CD4-positive, alpha-beta T cell treated with Interleukin-6 at 100 ng/mL for 8 hours (primary cell): ENCODE measurements at places on chromosomes 3 and 15.

DNA sequence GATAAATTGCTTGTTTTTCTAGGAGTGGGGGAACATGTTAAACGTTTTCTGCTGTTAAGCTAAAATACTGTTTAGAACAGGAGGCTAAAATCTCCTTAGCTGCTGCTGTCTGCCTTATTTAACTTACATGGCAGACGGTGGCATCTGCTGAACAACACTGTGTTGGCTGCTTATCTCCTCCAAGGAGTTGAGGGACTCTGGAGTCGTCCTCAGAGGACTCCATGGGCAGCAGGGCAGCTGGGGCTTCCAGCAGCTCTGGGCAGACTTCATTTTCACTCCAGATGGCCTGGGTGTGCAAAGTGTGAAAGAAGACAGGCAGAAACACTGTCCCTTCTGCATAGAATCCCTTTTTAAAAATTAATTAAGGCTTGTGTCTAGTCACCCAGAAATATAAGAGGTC is 52.9 kb upstream of the NUDT16 start:
- DNase-seq, result no peak

DNA sequence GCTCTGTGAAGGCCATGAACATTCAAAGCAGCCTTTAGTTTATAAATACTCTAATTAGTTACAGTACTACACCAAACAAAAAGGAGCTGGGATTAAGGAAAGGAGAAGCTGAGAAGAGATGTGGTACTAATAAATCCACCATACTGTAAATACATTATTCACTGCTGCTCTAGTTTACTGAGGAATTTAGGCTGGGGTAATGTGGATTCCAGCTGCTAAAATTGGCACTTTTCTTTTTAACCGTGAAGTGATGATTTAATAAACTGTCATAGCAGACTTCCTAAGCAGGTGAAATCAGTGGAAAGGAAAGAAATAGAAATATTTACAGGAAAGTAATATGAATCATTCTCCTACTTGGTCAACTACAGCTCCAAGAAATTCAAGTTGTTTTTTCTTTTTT is 88.7 kb downstream of the TFG start:
- no peak for DNase-seq

- no peak for DNase-seq
Measured at GRCh38 chr3:107910713-107911259, 180.0 kb downstream of the CD47 start.

GRCh38 chr15:49625460-49626036 is 4.7 kb downstream of the DTWD1 start:
- DNase-seq, result no peak

DNA sequence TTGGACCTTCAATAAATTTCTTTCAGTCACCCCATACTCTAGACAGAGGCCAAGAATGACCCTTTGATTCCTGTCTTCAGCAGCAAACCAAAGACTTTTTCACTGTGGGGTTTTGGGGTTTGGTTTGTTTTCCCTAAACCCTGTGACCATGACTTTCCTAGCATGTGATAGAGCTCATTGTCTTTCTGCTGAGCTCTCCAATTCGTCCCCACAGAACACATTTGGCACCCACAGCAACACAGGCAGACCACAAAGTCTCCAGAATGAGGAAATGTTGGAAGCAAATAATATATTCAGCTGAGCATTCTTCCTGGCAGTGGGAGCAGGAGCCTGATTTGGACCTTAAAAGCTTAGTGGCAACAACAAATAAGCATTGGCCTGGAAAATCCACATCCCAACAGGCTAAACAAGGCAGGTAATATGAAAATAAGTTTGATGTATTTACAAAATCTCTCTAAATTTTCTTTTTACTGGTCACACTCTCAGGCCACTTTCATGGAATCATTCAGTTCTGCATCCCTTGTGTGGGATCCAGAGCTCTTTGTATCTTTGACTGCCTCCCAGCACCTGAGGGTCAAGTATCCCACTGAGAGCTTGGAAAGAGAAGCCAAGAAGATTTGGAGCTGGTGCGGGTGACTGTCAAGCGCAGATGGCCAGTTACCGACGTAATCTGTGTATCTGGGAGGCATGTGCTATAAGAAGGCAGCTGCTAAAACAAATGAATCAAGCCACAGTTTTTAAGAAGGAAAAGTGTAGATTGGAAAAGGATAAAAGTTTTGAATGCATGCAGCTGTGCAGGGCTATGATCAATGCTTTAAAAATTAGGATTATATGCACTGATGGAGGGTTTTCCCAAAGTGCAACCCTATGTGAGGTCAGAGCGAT is 36.5 kb upstream of the CPB1 start:
- no peak for DNase-seq

DNA sequence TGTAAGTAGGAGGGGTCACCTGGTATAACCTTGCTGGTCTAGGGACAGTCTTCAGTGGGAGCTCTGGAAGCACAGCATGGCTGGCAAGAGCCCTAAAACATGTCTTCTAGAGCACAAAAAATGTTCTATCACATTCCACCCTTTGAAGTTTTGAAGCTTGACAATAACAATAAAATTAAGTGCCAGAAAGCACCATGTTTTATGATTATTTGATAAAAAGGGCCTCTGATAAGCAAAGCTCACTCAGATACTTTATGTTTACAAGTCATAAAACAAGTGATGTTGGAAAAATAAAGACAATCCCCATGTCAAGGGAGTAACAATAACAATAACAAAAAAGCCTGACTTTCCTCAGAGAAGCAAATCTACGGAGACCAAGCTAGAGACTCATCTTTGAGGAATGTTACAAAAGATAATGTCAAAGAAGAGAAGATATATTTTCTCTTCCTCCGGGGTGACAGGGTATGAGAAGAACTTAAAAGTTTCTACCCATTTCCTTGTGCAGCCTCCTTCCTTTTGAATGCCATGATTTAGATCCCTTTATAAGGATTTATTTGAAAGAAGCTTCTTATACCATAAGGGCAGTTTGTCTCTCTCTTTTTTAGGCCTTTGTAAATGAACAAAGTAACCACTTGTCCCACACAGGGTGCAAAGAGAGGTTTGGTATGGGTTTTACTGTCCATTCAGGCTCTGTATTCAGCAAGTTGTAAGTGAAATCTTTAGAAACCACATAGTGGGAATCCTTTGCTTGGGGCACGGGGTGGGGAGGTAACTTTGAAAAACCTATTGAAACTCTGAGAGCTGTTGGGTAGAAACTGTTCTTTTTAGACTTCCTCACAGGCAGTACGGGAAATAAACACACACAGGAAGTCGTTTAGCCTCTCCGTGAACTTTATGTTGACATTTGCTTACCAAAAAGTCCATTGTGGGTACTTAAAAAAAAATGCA is 109.6 kb upstream of the RBMS3 start:
- DNase-seq, result peak; percentile 7

DNA sequence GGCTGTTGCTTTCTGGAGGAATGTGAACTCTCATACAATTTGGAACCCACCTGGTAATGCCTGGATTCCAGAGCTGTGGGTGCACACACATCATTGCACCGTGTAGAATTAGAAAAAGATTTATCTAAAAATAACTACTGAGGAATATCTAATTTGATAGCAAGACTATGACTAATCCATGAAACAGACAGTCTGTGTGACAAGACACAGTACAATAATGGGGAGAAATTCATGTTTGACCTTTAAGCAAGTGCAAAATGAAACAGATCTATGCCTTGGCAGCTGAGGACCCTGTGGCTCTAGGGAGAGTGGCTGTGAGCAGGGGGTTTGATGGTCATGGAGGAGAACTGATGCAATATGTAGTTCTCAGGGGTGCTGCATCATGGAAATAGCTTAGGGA is 7.9 kb upstream of the DOCK3 start:
- DNase-seq, result no peak

DNA sequence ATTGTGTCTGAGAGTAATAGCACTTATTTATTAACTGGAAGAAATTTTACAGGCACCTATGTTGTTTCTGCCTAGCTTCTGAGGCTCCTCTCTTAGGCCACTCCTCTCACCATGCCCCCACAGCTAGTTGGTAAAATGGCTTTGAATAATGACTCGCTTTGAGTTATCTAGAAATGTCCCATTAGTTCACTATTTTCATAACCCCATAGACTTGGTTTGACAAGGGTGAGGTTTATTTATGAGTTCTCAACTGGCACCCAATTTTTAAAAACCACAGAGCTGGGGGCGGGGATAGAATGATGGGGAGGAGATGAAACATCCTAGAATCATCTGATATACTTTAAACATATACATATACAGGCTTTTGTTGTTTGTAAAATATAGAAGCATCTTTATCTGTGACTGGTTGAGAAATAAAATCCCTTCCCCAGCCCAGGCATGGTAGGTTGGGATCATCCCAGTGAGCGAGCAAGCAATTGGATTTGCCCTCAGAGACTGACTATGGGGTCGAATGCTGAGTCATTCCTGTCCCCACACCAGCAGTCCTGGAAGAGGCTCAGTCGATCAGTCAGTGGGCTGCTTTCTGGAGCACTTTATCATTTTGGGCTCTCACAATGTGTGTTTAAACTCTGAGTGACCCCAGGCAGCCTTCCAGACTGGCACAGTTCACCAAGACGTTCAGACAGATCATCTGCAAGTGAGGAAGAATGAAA is 60.2 kb upstream of the TSEN2 start:
- DNase-seq, result no peak

DNA sequence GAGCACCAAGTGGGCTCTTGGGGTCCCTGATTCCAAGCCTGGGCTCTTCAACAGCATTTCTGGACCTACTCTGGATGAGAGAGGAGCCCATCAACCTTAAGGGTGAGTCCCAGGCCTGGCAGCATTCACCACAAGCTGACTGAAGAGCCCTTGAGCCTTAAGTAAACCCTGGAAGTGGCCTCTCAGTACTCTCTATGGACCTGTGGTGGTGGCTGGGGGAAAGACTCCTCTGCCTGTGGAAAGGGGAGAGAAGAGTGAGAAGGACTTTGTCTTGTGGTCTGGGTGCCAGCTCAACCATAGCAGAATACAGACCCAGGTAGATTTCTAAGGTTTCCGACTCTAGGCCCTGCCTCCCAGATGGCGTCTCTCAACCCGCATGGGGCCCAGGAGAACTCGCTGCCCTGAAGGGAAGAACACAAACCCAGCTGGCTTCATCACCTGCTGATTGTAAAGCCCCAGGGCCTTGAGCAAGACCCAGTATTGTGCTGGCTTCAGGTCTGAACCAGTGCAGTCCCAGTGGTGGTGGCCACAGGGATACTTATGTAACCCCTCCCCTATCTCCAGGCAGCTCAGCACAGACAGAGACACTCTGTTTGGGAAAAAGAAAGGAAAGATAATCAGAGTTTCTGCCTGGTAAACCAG is 71.4 kb downstream of the TFDP2 start:
- DNase-seq, result no peak

- no peak for DNase-seq
Measured at GRCh38 chr3:113783463-113783862, 36.6 kb downstream of the ATP6V1A start.

GRCh38 chr3:190326930-190327329 is 4.7 kb upstream of the CLDN1 start:
- no peak for DNase-seq

DNA sequence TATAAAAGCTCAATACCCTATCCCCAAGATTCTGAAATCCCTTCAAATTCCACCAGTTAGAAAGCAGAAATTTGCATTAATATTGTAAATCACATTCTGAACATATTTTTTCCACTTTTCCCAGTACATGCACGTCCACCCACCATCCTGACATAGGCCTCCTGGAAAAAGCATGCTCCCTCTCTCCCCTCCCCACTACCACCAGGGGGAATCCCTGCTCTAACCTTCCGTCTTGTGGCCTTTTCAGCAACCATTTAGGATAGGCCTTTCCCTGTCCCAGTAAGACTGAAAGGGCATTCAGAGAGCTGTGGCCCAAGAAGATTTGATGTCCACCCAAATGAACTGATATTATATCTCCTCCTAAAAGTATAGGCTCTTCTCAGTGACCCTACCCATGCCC is 182.1 kb downstream of the ARRDC4 start:
- no peak for DNase-seq

GRCh38 chr3:52722491-52722890 is 16.6 kb downstream of the SPCS1 start:
- DNase-seq, result no peak

GRCh38 chr3:25178672-25179071 is 249.4 kb upstream of the RARB start:
- DNase-seq, result no peak

DNA sequence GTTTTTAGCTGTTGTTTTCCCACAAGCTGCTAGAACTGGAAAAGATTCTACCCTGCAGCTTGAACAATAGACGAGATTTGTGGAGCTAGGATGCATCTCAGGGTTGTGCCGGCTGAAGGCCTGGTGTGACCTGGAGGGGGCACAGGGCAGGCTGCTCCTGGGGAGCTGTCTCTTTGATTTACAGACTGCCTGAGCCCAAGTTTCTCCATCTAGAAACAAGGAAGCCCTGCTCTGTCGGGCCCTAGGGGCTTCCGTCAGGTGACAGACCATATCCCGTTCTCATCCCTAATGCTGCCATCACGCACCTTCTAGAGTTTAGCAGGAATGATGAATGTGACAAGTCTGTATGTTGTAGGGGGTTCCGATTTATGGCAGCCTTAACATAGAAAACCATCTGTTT is 7.9 kb upstream of the CPNE9 start:
- no peak for DNase-seq

GRCh38 chr15:81947548-81947947 is 98.3 kb downstream of the MEX3B start:
- no peak for DNase-seq

DNA sequence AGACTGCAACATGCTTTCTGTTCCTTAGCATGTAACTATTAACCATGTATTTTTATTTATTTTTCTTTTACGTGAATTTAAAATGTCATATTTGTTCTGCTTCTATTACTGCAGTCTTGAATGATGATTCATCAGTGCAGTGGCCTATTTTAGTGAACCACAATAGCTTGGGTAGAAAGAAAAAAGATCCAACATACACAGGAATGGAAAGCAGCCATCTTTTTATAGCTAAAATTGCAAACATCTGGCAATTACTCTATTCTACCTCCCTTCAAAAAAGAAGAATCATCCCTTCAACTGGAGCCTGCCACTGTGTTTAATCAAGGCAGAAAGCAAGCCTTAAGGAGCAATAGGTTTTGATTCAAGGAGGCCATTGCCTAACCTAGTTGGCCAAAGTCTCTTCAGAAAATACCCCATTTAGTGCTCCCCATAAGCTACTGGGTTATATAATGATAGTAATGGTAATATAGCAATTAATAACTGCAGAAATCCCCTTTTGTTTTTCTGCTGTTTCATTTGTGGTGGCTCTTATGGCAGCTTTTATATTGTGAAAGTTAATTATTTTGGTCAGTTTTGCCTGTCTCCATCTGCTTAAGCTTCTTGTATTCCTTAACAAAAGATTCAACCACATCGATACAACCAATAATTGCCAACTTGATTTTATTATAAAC is 267.3 kb downstream of the LPP start:
- no peak for DNase-seq

GRCh38 chr3:190552021-190552420 is 38.1 kb downstream of the IL1RAP start:
- no peak for DNase-seq

DNA sequence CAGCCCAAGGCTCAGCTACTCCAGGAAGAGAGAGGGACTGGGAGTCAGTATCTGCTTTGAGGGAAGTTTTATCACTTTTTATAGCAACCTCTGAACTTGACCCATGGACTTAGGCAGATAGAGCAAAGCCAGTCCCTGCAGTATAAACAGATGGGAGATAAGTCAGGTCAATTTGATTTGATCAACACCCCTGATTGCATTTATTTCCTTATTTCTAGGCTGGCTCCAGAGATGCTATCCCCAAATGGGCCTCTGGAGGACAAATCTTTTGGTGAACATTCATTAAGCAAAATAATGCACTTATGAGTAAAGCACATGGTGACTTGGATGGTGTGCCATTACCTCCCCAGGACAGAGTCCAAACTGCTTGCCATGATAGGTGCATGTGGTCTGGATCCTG is 8.9 kb upstream of the IDH3A start:
- no peak for DNase-seq

- no peak for DNase-seq
Measured at GRCh38 chr3:146067048-146067447, 93.9 kb downstream of the PLOD2 start.

GRCh38 chr3:159186581-159186980 is 384.7 kb downstream of the MFSD1 start:
- DNase-seq, result no peak
